ENCODE measurements at places on chromosomes 2 and 18. TPM values are rescaled to one million over a fixed set of nuclear protein-coding genes. Genes with fewer than 3 reads are reported as not detected.

The MAP3K19 gene
- total RNA-seq: not detected

The RTTN gene
- total RNA-seq: 8.0 TPM

The TM4SF20 gene
- total RNA-seq: 0.36 TPM

The ITGB6 gene
- 14.8 TPM for total RNA-seq

The SERPINB12 gene
- total RNA-seq: not detected

The FLACC1 gene
- total RNA-seq: 1.2 TPM

The CENPA gene
- 26.9 TPM for total RNA-seq

The TMX3 gene
- total RNA-seq: 16.2 TPM

The MC5R gene
- total RNA-seq: 0.47 TPM

The RPRM gene
- total RNA-seq: 2.4 TPM

The CPS1 gene
- total RNA-seq: not detected

The MRPS9 gene
- total RNA-seq: 24.8 TPM

The RRM2 gene
- total RNA-seq: 264 TPM

- DNase-seq: no peak
These were observed 585.4 kb downstream of the DSC3 start for GRCh38 chr18:30457156-30457555.

- DNase-seq: no peak
These were observed 62.1 kb downstream of the PRKCE start for GRCh38 chr2:45713591-45713990.

DNA sequence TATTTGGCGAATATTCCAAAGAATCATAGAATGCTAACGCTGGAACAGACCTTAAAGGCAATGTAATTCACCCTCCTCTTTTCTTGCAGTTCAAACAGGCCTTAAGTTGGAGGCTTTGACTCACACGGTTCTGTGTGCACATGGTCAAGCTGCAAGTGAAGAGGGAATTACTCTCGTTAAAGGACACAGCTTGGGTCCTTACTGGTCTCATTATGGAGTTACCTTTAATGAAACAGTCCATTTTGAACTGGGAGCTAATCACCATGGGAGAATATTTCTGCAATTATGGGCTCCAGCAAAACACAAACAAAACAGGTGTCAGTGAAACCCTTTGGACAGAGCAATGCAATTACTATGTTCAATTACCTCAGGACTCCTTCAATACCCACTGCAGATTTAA, 135.5 kb downstream of the GAREM1 start:
- no peak for DNase-seq

DNA sequence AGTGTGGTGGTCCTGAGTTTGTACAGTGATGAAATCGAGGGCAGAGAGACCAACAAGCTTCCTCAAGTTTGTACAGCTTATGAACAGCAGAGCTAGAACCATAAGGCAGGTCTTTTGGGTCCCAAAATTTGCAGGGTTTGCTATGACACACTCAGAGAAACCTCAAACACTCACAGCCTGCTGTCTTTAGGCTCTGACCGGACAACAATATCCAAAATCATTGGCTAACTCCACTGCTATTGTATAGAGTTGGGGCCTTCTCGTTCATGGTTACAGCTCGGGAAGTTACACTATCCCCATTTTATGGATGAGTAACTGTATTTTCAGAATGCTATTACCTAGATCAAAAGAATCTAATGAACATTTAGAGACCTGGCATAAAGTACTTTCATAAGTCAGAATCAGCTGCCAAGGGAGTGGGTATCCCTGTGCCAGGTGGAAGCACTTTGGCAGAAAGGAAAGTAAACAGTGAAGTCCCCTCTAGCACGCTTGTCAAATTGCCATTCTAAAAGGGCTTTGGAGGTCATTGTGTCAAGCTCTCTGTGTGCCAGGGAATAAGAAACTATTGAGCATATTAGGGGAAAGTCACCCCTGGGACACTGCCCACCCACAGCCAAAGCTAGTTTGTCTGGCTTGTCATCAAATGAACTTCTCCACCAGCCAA, 331.8 kb downstream of the ALK start:
- DNase-seq: no peak

- DNase-seq: no peak
These were observed 21.1 kb downstream of the KIF5C start for GRCh38 chr2:148896136-148896535.

DNA sequence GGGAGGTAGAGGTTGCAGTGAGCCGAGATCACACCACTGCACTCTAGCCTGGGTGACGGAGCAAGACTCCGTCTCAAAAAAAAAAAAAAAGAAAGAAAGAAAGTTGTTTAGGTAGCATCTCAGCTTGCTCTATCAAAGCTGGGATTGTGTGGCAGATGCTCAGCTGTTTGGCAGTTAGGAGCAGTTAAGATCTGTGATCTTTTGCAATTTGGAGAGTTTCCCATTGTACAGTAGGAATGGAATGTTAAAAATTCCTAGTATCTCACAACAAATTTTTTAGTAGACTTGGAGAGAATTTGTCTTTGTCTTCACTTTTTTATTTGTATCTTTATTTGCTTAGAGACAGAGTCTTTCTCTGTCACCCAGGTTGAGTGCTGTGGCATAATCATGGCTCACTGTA, 122.9 kb upstream of the UNC80 start:
- no peak for DNase-seq

GRCh38 chr2:45167920-45168629, 158.8 kb upstream of the SIX2 start:
- no peak for DNase-seq

DNA sequence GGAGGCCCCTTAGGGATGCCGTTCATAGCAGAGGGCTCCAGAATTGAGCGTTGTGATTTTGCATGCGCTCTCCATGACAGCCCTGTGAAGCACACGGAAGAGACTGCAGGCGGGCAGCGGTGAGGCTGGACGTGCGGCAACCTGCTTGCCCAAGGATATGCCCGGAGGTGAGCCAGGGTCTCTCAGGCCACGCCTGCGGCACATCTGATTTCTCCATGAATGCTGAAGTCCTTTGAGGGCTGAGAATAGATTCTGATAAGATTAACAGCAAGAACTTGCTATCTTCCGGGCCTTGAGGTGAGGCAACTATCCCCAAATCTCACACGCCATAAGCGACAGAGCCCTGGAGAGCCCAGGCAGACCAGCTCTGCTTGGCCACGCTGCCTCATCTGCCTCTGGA, 55.6 kb upstream of the LAMA1 start:
- DNase-seq: no peak

DNA sequence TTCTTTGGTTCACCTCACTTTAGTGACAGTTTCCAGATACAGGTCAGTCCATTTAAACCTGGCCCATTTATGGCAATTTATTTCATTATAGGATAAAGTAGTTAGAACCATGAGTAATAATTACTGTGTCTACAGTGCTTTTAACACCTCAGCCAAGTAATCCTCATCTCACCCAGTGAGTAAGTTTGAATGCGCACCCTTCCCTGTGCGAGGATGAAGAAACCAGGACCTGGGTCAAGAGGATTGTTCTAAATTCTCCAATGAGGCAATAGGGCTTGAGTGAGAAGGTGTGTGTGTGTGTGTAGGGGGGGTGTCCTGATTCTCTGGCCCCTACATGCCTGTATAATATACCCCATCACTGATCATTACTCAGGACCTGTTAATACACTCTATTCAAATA, 854 bp upstream of the MYO1B start:
- no peak for DNase-seq

GRCh38 chr2:166351319-166351718, 24.4 kb downstream of the SCN9A start:
- no peak for DNase-seq

GRCh38 chr2:25161055-25161781, 7.2 kb downstream of the POMC start:
- no peak for DNase-seq

GRCh38 chr18:35797948-35798347, 174.5 kb upstream of the RMP24 start:
- no peak for DNase-seq

GRCh38 chr2:226117510-226118065, 682.0 kb downstream of the IRS1 start:
- no peak for DNase-seq

DNA sequence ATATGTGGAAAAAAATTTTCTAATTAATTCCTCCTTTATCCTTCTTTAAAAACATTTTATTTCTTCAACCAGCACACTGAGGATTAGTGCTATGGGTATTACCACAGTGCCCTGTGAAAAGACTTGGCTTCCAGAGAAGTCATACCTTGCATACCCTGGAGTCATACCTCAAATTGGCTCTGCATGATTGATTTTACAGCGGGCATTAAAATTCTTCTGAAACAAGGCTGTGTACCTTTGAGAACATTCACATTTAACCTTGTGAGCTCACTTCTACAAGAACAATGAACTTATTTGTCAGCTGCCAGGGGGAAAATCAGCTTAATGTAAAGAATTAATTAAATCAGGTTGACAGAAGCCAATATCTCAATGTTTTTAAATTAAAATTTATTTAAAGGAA, 44.6 kb downstream of the SLC35F5 start:
- DNase-seq: no peak

- peak; percentile 60 for DNase-seq
These were observed 73.7 kb upstream of the DNAJC10 start for GRCh38 chr2:182642328-182642727.

- peak; percentile 82 for DNase-seq
These were observed 856.1 kb upstream of the ID2 start for GRCh38 chr2:7825591-7826312.

GRCh38 chr2:46365913-46366667, 68.9 kb downstream of the EPAS1 start:
- DNase-seq: peak; percentile 35

GRCh38 chr2:145874466-145874865, 1354.5 kb upstream of the ZEB2 start:
- DNase-seq: no peak

- no peak for DNase-seq
These were observed 3.6 kb upstream of the PTPN18 start for GRCh38 chr2:130352237-130352636.

- DNase-seq: no peak
These were observed 20.6 kb upstream of the C2orf72 start for GRCh38 chr2:231016566-231017230.

DNA sequence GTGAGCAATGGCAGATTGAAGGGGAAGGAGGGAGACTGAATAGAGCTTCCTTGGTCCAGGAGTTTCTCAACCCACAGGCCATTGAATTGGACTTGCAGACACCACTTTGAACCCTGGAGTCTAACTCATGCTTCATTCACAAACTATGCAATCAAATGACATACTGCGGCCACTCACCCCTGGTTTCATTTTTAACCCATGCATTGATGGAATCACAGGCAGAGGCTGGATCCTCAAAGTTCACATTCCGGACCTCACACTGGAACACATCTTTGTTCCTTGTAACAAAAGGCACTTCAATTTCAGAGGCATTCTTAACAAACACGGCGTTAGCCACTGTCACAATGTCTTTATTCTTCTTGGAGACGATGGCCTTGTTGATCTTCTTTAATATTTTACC, 40.7 kb downstream of the MRPL44 start:
- no peak for DNase-seq

DNA sequence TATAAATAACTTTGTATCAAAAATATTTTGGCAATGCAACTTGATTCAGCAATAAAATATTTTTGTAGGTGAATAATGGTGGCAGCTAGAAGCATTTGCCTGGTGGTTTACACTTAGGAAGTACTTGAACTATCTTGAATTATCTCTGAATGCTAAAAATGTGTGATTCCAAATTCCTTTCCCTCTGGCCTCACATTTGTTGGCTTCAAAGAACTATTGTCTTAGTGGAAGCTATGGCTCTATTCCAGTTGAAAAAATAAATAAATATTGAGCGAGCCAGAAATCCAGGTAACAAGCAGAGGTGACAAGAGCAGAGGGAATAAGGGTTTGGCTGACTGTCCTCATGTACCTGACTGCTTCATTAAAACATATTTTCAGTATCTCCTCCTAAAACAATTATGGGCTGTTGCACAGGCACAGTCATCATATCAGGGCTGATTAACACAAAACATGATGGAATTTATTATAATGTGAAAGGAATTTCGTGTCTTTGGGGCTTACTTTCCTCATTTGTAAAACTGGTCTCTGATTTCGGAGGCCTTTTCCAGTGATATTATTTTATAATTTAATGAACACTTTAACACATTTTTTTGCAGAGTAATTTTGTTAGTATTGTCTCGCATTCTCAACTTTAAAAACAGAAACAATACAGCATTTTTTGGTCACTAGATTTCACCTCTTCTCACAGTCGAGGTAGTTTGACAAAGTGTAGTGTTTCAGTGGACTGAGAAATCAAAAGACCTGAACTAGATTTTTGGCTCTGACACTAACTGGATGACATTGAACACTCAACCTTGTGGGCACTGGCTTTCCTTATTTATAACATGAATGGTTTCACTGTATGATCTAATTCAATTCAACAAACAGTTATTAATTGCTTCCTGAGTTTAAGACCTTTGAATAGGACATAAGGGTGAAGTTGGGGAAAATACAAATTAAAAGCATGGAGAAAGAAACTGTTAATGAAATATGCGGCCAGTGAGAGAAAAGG, 7.8 kb upstream of the CAVIN2 start:
- no peak for DNase-seq

GRCh38 chr2:236265675-236266074, 1.5 kb upstream of the ASB18 start:
- no peak for DNase-seq

DNA sequence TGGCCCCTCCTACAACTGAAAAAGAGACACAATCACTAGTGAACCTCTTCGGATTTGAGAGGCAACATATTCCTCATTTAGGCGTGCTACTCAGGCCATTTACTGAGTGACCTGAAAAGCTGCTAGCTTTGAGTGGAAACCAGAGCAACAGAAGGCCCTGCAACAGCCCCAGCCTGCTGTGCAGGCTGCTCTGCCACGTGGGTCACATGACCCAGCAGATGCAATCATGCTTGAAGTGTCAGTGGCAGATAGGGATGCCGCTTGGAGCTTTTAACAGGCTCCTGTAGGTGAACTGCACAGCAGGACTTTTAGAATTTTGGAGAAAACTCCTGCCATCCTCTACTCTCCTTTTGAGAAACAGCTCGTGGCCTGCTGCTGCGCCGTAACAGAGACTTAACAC, 578.6 kb upstream of the RAB6C start:
- DNase-seq: no peak

- DNase-seq: no peak
These were observed 243.4 kb downstream of the LDLRAD4 start for GRCh38 chr18:13461936-13462335.

DNA sequence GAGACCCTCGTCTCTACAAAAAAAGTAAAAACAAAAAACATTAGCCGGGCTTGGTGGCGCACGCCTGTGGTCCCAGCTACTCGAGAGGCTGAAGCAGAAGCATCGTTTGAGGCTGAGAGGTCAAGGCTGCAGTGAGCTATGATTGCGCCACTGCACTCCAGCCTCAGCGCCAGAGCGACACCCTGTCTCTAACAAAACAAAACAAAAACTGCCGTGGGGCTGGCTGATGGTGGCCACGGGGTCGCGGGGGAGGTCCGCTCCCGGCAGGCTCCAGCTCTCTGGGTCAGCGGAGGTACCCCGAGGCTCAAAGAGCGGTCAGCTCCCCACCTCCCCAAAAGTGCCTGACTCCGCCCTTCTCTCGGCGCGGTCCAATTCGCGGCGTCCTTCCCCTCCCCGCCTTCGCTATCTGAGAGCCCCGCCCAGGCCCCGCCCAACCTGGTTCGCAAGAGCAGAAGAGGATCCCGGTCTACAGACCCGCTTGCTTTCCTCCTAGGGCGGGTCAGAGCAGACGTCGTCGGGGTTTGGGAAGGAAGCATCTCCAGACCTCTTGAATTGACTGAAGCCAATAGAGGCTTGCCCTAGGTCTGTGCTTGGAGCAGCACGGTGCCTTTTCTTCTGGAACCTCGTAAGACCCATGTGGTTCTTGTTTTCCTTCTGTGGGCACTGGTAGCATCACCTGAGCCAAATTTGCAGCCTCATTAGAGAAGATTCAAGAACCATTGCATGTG, 7.8 kb downstream of the RAX start:
- no peak for DNase-seq
